ENCODE measurements at places on chromosomes 2 and 18. TPM values are rescaled to one million over a fixed set of nuclear protein-coding genes. Genes with fewer than 3 reads are reported as not detected.

ZNF2 gene
- 2.9 TPM for total RNA-seq

DNA sequence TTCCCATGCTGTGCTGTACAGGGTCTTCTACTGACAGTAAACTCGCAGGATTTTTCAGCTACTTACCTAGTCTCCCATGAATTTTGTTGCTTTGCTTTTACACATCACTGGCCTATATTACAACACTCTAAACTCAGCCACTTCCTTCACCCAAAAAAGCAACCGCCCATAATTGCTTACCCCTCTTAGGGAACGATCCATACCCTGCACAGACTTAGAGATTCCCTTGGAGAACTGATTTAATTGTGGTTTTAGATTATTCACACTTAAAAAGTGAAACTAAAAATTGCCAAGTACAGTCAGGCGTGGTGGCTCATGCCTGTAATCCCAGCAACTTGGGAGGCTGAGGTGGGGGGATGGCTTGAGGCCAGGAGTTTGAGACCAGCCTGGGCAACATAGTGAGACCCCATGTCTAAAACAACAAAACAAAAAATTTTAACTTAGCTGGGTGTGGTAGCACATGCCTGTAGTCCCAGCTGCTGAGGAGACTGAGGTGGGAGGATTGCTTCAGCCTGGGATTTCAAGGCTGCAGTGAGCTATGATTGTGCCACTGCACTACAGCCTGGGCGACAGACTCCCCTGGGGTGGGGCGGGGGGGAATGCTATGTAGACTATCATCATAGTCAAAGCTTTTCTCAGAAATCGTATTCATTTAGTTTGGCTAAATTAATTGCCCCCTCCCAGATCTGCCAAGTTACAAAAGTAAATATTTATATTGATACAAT is 19.3 kb downstream of the MRPL30 start:
- DNase-seq, result no peak

ELAC1 gene
- 8.0 TPM for total RNA-seq

DNA sequence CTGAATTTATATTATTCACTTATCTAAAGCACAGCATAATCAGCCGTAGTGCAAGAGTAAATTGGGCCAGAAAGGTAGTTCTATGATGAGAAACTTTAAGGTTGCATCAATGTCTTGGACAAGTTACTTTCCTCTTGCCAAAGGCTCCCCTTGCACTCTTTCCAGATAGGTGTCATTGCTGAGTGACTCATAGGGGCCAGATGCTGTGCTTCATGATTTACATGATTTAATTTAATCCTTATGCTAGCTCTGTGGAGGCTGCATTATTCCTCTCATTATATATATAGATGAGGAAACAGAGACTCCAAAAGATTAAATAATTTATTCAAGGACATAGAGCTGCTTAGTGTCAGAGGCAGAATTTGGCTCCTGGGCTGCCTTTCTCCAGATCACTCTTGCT is 5.0 kb downstream of the CFAP221 start:
- no peak for DNase-seq

GRCh38 chr2:160267022-160267421 is 67.0 kb upstream of the ITGB6 start:
- DNase-seq, result no peak

- peak; percentile 69 for DNase-seq
Measured at GRCh38 chr2:224584785-224585210, 365 bp downstream of the CUL3 start.

DNA sequence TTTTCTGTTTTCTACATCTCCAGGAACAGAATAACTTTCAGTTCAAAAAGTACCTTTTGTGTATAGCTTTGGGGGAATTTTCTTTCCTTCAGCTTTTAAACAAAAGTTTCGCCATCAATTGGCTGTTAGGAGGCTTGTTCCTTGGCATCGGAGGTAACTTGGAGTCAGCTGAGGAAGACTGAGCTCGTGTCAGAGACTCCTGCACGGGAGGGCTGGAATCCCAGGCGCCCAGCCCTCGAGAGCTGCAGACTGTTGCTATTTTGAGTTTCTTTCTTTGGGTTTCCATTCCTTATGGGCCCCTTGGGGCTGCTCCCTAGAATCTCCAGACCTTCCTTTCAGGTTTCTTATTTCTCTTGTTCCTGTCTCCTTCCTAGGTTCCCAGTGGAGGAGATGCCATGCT is 8.1 kb downstream of the EMILIN2 start:
- no peak for DNase-seq

CD28 gene
- total RNA-seq, result 84.0 TPM

GRCh38 chr2:71678874-71679273 is 225.5 kb downstream of the DYSF start:
- no peak for DNase-seq

GRCh38 chr2:156666130-156666785 is 230.1 kb downstream of the GPD2 start:
- DNase-seq, result no peak

- peak; percentile 14 for DNase-seq
Measured at GRCh38 chr18:49459404-49460171, 857 bp downstream of the DYM start.

CFAP65 gene
- not detected for total RNA-seq

DNA sequence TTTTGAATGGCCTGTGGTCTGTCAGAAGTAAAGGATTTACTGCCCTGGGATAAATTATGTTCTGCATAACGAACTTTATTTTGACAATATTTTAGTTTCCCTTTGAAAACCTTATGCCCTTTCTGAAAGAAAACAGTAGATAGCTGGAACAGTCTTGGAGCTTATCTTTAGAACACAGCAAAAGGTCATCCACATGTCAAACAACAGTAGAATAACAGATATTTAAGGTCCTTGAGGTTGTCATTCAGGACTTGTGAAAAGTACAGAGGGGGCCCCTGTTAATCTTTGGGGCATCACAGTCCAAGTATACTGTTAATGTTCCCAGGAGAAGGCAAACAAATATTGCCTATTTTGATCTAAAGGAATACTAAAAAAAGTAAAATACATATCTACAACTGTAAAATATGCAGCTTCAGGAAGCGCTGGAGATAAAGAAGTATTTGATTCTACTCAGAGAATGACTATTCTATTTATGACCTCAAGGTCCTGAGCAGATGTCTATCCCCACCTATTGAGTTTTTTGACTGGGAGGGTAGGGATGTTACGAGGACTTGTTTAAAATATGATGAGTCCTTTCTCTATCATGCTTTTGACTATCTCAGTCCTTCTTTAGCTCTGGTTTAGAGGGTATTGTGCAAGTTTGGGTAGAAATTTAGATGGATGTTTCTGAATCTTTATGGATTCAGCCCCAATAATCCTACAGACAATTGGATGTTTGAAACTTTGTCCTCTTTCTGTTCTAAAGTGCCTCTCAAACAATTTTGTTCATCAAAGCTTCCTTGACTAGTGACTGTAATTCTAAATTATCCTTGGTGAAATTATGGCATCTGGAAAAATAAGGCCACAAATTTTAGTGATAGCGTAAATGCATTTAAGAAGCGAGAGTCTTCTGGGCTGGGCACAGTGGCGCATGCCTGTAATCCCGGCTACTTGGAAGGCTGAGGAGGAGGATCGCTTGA is 25.1 kb upstream of the TMEM214 start:
- DNase-seq, result no peak

GRCh38 chr2:133717497-133717896 is 149.2 kb upstream of the NCKAP5 start:
- no peak for DNase-seq

PDE11A gene
- 0.10 TPM for total RNA-seq

DNA sequence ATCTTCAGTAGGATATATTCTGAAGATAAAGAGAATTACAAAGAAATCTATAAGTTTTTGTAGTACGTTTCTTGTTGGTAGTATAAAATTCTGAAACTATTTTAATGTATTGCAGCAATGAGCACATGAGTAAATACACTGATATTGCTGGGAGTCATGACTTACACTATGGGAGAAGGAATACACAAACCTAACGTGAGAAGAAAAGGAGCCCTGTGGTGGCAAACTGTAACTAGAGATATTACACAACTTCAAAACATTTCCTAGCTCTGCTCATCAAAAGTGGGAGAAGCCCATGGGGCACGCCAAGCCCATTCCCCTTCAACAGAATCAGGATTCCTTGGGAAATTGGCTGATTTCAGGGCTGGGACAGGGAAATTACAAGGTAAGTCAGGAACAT is 20.5 kb downstream of the SPIRE1 start:
- DNase-seq, result no peak

MOCOS gene
- total RNA-seq, result 0.14 TPM

LIMS2 gene
- total RNA-seq, result 14.6 TPM

SPATA3 gene
- not detected for total RNA-seq

AQP12B gene
- not detected for total RNA-seq

ICA1L gene
- 8.0 TPM for total RNA-seq

- no peak for DNase-seq
Measured at GRCh38 chr18:78363556-78364387, 615.8 kb upstream of the SALL3 start.

CNTNAP5 gene
- total RNA-seq, result not detected

EFHD1 gene
- total RNA-seq, result 0.78 TPM

DNA sequence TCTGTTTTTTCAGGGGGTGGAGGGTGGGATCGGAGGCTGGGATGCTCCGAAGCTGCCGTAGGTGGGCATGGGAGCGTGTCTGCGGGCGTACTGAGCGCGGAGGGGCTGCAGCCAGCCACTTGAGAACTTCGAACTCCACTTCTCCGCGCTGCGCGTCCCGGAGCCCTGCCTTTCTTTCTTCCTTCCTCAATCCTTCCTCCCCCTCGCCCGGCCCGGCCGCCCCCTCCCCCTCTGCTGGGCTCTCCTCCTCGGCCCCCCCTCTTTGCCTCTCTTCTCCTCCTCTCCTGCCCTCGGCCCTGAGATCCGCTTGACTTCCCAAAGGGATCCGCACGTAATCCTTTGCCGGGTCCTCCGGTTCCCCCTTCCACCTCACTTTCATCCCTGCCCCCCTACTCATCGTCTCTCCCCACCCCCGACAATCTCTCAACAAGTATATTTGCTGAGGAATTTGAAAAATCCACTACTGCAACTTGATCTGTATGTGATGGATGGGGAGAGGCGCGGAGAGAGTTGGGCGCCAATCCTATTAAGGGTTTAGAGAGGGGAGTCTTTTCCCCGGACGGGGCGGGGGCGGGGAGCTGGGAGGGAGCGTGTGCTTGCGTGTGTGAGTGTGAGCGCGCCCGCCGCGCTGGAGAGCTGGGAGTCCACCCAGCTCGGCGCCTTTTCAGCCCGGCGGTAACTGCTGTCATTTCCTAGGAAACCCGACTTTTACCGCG is 1.1 kb downstream of the GLI2 start:
- no peak for DNase-seq

DNA sequence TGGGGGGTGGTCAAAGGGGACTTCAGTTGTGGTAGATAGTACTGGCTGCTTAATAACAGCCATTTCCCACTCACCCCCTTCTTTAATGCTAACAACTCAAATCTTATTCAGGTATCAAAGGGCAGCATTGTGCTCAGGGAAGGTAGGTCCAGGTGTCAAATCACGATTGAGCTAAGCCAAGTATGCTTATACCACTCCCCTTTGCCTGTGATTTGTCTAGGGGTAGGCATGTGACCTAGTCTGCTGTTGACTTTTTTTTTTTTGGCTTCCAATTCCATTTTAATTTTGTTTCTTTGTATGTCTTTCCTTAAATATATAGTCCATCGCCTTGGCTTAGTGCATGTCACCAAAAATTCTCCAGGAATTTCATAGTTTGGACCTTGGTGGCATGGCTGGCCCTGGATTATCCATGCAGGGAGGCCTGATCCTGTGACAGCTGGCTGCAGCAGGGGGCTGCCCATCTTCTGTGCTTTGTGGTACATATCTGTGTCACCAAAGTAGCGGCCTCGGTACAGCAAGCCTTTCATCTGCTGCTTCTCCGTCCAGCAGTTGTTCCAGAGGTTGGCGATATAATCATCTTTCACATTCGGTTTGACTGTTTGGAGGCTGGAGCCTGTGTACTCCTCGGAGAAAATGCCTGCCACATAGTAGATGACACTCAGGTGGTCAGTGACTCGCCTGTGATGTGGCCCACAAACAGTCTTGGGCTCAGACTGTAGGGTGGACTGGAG is 68.1 kb upstream of the SPRED2 start:
- DNase-seq, result no peak
